Amygdala (tissue), 56 donors: ENCODE measurements at places on chromosomes 12 and 14.
A peak's percentile ranks its signal among the peaks of the same experiment; 100 is the strongest.

DNA sequence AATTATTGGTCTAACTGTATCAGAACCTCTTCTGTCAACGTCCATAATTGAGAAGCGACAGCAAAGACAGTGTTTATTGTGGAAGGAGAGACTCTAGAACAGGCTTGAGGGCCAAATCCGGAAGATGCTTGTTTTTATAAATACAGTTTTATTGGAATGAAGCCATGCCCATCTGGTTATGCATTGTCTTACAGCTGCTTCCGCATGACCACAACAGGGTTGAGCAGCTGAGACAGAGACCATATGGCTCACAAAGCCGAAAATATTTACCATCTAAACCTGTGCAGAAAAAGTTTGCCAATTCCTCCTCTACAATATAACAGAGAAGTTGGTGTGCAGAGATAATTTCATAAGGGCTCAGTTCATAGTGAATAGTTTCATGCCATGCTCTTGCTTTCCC, 24.5 kb downstream of the PRKAB1 start:
- no peak for DNase-seq

GRCh38 chr12:100987552-100988521, 193.3 kb downstream of the ANO4 start:
- no peak for DNase-seq

DNA sequence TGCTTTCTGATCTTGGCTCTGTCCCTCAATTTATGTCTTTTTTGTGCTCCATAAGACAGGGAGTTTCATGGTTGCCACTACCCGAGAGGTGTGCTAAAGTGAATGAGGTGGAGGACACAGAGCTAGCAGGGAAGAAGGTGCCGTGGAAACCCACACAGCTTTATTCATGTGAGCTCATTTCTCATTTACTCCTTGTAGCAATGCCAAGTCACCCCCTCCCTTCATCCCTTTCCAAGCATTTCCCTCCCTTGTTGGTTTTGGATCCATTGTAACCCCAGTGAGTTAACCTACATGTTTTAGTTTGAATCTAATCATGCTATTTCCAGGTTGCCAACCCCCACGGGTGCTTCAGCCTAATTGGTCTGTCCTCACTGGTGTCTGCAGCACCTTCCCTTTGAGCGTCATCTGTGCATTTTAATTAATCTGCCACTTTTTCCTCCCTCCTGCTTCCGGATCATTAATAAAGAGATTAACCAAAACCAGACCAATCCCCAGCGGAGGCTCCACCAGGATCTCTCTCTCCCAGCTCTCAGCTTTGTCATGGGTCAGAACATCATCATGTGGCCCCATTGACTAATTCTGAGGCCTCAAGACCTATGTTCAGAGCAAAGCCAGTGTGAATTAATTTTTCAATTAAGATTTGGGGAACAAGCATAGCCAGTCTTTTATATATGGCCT, 56.2 kb downstream of the NTF3 start:
- DNase-seq, result no peak

- no peak for DNase-seq
Observed at GRCh38 chr12:94057262-94058151, 90.9 kb upstream of the PLXNC1 start.

GRCh38 chr14:79989990-79990389, 221.3 kb downstream of the DIO2 start:
- DNase-seq, result no peak

DNA sequence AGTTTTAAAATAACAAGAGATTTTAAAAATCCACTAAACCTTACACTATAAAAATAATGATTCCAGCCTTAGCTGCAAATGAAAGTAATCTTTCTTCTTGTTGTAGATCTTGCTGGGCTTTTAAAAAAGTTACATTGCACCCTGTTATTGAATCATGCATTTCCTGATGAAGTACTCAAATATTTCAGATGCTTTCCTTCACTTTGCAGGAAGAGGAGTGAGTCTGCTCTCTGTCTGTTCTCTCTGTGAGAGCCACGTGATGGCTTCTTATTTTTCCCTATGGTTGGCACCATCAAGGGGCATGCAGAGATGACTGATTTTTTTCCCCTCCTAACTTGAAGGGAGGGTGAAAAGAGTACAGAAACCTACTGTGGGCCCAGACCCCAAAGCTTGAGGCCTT, 262.7 kb downstream of the ATP23 start:
- no peak for DNase-seq

DNA sequence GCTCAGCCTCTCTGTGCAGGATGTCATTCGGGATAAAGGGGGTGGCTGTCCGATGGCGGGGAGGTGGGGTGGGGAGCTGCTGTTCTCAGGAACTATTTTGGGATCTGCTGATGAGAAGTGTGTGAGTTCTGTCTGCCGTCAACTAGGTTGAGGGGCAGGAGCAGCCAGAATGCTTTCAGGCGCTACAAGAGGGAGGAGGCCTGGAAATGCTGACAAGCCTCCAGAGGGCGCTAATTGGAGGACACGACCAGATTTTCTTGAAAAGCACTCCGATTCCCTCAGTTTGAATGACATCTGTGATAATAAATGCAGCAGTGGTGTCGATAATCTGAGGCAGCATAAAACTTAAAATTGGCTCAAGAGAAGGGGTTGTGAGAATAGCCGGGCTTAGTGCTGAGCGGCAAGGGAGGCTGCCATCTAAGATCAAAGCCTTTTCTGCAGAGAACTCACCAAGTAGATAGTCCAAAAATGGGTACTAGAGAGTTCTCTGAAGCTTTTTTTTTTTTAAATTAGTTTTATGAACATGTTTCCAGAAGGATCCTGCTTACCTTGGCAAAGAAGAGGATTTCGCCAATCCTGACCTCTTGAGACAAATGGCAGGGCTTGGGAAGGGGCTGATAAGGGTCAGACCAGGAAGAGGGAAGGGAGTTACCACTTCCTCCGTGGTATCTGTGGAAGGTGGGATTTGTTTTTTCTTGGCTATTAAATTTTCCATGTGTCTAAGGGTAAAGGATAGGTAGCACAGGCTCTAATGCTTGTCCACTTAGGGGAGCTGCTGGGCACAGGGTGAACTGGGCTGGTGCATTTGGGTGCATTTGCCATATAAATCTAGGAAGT, 94.4 kb downstream of the CRACR2A start:
- DNase-seq, result no peak

DNA sequence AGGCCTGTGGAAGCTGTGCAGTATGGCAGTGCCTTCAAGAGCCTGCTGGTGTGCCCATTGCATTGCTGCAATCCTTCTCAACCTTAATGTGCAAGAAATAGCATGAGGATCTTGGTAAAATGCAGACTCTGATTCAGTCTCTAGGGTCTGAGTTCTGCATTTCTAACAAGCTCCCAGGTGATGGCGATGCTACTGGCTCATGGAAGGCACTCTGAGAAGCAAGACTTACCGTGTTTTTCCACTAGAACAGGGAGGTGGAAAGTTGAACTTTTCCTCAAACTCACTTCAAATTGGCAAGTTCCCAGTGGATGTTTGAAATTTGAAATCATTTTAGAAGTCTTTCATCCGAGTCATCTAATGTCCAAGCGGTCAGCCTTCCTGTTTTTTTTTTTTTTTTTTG, 55.5 kb downstream of the MYRFL start:
- DNase-seq, result no peak

- DNase-seq, result no peak
Observed at GRCh38 chr12:89225401-89225800, 126.9 kb downstream of the DUSP6 start.

DNA sequence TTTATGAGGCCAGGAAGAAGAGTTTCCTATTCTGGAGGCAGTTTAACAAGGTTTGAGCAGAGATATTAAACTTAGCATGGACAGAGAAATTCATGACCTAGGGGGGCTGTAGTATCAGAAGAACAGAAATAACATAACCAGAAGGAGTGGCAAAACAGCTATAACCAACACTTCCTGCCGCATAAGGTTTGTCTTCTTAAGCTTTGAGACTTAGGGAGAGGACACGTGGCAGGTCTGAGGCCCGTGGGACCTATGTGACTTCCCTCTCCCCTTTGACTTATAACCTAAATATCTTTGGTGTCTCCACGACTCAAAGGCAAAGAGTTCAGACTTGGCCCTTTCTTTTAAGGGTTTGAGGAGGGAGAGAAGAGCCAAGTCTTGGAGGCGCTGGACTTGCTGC, 119.1 kb upstream of the PZP start:
- no peak for DNase-seq

DNA sequence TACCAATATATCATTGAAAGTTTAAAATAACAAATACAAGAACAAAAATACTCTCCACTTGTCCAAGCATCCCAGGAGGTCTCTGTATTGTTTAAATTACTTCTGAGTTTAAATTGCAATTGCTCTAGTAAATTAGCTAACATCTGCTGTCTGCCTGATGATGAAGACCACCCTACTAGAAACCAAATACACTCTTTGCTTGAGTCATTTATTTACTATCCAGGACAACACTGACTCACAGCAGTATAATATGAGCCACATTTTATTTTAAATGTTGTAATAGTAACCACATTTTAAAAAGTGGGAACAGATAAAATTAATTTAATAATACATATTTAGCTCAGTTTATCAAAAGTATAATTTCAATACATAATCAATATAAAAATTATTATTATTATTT, 62.9 kb upstream of the EEA1 start:
- DNase-seq, result no peak

- DNase-seq, result no peak
Observed at GRCh38 chr12:105409279-105409678, 78.8 kb downstream of the C12orf75 start.

GRCh38 chr12:108063192-108063591, 65.9 kb upstream of the WSCD2 start:
- no peak for DNase-seq

DNA sequence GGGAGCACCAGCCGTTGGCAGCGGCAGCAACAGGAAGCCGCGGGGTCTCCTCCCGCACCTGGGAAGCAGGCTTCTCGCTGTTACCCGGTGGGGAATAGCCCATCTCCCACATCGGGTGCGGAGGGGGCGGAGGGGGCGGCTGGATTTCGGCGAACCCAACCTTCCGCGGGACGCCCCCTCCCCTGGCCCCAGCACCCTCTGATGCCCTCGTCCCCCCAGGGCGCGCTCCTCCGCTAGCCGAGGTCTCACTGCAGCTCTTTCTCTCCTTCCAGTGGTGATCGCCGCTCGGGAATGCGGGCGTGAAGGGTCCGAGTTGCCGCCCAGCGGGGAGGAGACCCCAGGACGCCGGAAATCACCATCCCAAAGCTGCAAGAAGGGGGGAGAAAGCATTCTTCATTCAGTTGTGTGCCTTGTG, 303 bp downstream of the SAMD4A start:
- no peak for DNase-seq

- DNase-seq, result no peak
Observed at GRCh38 chr12:106801830-106802533, 27.5 kb downstream of the RIC8B start.

DNA sequence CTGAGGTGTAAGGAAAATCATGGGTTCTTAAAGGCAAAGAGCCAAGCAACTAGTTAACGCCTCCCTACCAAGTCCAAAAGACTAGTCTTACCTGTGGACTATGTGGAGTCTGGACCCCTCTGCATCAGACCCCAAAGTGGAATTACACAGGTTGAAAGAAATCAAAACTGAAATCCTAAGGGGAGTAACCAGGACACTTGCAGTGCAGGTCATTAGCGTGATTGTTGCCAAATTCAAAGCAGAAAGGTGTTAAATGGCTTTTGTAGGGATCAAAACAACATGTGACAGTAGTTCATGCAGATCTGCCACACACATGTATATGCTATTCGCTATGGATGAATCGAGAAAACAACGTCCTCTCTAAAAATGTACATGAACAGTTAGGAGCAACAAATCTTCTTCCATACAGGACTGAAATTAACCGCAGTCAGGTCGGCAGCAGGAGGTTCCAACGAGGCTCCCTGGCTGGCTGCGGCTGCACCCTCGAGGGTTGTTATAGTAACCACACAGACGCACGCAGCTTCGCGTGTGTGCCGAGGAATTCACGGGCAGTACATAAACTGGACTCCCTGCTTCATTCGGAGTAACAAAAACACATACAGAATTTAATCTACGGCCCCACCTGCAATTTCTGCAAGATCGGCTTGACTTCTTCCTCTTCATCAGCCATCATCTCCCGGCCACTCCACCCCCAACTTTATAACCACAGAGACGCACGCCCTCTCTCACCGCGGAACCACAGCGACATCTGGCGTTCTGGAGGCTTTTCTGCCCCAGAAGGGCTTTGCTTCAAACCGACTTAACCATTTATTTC, at the start of gene TTC5:
TTC5 (minus strand) TSS at position 687 of the 814 bp plus-strand sequence; CDS start at position 673, 14 bp downstream.
- DNase-seq, result peak; percentile 71

DNA sequence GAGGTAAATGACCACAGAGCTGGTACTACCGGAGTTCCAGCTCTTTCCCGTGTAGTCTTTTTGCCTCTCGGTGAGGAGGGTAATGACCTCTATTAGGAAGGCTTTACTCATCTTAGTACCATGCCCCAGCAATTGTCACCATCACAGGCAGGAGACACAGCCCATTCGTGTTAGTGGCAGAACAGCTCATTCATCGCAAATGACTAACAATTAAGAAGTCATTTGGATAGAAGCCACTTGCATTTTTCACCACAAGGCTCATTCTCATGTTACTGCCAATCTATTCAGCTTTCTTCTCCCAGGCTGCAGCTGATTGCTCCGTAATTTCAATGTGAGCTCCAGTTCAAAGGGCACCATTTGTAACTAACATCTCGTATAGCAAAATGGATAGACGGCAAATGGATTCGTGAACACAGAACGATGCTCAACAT, 718.8 kb upstream of the TMEM132C start:
- DNase-seq, result no peak

- DNase-seq, result no peak
Observed at GRCh38 chr12:62689042-62689839, 222.6 kb downstream of the MON2 start.
